ENCODE measurements at places on chromosomes 4 and X.

DNA sequence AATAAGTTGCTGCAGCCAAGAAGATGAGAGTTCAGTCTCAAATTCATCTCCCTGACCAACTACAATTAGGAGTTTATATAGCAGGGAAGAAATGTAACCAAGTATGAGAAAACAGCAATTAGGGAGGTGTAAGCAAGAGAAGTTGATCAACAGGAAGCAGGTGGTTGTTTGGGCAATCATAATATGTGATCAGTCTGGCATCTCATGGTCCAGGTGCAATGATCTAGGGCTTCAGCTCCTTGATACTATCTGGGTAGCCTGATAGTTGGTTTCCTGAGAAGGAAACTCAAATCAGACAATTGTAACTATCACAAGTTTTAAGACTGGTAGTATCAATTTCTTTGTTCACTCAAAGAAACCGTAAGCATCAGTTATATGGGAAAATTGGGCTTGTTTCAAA is 1574.3 kb upstream of the PABPC4L start:
- DNase-seq: no peak

DNA sequence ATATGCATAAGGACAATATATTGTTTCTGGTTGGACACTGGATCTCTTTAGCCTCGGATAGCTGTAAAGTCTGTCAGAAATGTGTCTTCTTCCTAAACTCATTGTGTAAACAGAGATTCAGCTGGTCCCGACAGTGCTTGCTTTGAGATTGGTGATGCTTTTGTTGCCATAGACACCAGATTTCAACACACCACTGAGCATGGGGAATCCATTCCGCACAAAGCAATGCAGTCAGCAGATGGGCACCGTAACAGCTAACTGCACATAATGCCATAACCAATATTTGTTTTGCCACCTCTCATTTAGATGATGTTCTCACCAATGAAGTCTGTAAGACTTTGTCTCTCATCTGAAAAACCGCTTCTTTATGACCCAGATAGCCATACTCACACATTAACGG is 33.3 kb upstream of the FAM47C start:
- no peak for DNase-seq

- DNase-seq: no peak
These were observed 54.5 kb downstream of the CCSER1 start for GRCh38 chr4:90181644-90182043.

DNA sequence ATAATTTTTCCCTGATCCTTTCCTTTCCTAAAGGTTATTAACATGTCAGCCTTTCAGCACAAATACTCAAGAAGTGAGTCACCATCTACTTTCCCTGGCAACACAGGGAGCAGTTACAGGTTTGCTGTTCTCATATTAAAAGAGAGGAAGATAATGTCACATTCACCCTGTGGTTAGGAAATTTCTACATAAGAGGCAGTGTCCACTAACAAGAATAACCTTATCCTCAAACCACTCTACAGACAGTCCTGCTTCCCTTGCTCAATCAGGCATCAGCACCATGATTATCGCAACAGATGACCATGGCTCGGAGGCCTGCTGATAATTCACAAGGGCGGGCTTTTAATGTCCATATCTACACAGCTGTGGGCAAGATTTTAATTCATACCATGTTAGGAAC is 30.9 kb downstream of the RNF150 start:
- no peak for DNase-seq

- no peak for DNase-seq
These were observed 52.8 kb upstream of the CD99 start for GRCh38 chrX:2638279-2638678.

- DNase-seq: no peak
These were observed 7.9 kb upstream of the FAM13A start for GRCh38 chr4:89064848-89065247.

DNA sequence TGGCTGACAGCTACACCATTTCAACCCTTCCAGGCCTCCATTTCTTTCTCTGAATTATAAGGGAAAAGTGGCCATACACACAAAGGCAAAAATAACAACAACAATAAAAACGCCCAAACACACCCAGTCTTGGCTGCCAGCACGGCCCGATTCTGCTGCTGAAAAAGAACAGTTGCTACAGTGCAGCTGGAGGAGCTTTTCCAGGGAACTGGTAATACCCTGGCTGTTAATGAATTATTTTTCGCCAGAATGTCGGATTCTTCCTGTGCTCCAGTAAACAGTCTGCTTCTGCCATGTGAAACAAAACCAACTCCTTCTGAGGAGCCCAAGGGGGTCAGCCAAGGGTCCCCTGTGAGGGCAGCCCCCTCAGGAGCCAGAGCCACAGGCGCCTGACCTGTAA is 6.6 kb downstream of the RAI2 start:
- DNase-seq: no peak

DNA sequence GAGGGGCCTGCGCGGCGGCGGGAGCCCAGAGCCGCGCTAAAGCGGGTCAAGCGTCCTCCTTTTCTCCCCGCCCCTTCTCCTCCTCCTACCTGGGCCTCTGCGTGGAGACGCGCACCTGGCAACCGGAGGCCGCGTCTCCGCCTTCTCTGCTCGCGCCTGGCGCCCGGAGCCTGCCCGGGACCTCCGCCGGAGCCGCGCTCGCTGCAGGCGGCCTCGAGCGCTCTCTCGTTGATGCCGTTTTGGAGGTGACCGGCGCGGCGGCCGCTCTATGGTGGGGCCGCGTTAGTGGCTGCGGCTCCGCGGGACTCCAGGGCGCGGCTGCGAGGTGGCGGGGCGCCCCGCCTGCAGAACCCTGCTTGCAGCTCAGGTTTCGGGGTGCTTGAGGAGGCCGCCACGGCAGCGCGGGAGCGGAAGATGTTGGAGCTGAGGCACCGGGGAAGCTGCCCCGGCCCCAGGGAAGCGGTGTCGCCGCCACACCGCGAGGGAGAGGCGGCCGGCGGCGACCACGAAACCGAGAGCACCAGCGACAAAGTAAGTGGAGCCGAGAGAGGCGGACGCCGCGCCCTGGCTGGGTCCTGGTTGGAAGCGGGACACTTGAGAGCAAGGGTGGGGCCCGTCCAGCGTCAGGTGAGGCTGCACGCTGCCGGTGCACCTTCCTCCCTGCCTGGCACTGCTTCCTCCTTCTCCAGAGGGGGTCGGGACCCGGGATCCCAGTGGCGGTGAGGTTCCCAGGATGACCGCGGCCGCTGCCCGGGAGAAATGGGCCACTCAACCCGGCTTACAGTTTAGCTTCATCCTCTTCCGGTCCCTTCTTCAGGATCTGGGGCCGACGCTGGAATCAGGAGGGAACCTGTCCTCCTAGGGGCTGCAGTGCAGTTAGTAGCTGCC is at the start of gene CDS1:
Gene CDS1 (plus strand): TSS at position 140 of the 888 bp plus-strand sequence. CDS start 275 bp downstream, at position 415.
- DNase-seq: no peak

GRCh38 chr4:150234246-150234645 is 156.0 kb downstream of the DCLK2 start:
- no peak for DNase-seq

DNA sequence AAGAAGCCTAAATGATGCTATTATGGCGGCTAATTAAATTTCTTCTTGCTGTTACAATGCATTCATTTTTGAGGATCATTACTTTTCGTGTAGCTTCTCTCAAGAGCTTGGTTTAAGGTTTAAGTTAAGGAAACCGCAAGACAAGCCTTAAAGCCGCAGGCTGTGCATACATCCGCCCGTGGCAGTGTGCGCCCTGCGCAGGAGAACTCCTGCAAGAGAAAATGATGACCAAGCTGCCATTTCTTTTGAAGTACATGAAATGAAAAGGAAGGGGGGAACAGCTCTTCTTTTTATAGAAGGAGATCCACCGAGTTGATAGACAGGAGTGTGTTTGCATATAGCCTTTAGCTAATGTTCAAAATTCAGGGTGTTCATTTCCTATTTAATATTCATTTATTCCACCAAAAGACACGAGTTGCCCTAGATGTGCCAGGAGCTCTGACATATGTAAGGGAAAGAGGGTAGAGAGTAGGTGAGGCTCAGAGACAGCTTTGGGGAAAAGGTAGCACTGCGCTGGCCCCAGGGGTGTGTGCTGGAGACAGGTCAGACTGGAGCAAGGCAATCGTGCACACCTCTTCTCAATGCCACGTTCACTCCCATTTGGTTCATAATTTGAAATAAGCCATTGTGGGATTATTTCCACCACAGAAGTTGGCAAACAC is 112.1 kb upstream of the LDB2 start:
- no peak for DNase-seq

DNA sequence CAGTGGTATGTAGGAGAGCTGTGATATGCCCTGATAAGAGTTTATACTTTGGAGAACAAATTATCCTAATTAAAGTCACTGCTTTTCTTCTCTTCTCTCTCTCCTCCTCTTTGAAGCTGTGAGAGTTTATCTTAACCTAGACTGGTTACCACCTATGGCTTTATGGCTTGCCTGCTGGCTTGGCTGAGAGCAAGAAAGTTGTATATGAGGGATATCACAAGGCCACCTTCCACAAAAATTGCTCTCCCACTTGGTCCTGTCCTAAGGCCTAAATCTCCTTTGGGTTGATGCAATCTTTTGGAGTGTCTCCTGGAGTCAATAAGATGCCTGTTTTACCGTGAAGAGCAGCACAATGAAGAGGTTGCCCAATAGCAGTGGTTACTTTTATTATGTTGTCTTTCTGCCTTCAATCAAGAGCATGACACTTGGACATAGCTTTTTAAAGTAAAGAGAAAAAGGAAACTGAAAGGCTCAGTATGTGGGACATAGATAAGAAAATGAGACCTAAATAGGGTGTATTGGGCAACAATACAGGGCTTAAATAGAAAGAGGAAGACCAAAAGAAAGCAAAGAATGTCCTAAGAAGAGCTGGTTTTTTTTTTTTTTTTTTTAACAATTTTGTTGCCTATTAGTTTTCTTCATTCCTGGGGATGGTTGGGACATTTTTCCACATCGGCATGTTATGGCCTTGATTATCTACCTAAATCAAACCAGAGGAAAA is 9.2 kb downstream of the GUCY1A1 start:
- DNase-seq: no peak

GRCh38 chr4:140816806-140817510 is 60.8 kb upstream of the TBC1D9 start:
- DNase-seq: no peak

GRCh38 chr4:38603652-38604051 is 60.3 kb upstream of the KLF3 start:
- DNase-seq: no peak

DNA sequence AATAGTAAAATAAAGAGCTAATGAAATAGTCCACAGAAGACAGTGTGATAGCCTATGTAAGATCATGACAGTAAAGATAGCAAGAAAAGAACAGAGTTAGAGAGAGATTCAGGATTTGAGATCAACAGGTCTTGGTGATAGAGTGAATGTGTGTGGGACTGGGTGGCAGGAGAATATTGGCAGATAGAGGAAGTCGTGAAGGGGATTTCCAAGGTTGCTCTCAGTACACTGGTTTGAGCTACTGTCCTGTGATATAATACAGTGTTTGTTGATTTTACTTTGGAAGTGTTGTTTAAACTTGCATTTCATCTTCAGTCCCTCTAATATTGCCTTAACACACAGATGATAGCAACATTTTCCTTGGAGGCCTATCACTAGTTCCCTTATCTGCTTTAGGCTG is 44.1 kb downstream of the DTHD1 start:
- no peak for DNase-seq

- no peak for DNase-seq
These were observed 107.3 kb upstream of the PRDX4 start for GRCh38 chrX:23559975-23560374.
